Kasumi-1 (cell line): ENCODE measurements at places on chromosomes 13 and 19.

DNA sequence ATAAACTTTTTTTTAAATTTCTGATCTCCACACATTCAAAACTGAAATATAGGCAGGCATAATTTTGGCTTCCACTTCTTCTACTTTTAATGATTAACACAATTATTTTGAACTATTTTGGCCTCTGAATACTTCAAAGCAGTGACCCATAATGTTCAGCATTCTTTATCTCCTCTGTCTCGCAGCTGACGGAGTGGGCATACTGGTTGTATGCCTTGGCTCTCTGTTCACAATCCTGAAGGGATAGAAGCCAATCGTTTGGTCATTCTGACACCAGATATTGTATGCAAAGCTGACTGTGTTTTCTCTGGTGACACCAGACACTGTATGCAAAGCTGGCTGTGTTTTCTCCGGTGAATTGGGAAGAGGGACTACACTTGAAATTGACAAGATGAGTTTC is 833.0 kb downstream of the EFNB2 start:
- no peak for DNase-seq

GRCh38 chr13:23059173-23059572 is 121.6 kb upstream of the SGCG start:
- DNase-seq = peak; percentile 0

GRCh38 chr13:73697166-73697565 is 437.0 kb downstream of the KLF12 start:
- no peak for DNase-seq

- DNase-seq = no peak
These were observed 120.1 kb downstream of the DNAJC3 start for GRCh38 chr13:95797016-95797415.

GRCh38 chr19:50174100-50174793 is 11.2 kb upstream of the IZUMO2 start:
- DNase-seq = no peak

DNA sequence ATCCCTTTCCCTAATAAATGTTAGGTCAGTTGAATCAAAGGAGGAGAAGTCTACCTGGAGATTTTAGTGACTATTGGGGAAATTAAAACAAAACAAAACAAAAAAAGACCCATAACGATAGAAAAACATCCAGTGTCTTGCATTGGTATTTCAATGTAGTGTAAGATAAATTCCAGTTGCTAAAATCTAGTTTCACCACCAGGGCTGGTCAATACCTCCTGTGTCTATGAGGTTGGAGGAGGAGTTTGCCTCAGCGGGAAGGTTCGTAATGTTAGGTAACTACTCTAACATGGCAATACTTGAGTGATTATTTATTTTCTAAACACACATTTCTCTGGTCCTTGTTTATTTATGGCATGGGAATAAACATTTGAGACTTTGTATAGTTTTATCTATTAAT is 483.2 kb downstream of the FGF9 start:
- no peak for DNase-seq

DNA sequence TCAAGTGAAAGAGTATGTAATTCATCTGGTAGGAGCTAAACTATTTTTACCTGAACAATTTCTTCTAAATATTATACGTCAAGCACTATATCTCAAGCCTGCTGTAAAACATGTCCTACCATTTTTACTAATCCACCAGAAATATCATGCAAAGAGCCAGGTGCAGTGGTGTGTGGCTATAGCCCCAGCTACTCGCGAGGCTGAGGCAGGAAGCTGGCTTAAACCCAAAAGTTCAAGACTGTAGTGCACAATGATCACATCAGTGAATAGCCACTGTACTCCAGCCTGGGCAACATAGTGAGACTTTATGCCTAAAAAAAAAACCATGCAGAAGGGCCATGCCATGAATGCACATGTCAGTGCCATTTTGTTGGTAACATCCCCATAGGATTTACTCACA is 20.7 kb upstream of the CLN5 start:
- no peak for DNase-seq

- DNase-seq = peak; percentile 32
These were observed 152.4 kb downstream of the DCLK1 start for GRCh38 chr13:35978607-35979316.

DNA sequence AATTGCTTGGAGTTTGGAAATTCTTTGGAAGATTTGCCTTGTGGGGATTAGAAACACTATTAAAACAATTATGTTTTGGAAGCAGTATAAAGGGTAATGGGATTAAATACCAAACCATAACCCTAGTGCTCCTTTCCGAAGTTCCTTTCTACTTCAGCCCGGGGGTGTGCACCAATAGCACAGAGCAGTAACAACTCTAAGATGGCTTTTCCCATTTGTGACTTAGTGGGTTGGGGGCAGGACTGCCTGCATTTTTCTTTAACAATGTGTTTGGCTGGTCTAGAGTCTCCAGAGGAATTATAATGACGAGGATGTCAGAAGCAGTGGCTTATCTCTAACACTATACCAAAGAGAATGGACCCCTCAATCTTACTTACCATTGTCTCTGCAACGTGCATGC is 11.9 kb upstream of the IL17D start:
- DNase-seq = no peak

DNA sequence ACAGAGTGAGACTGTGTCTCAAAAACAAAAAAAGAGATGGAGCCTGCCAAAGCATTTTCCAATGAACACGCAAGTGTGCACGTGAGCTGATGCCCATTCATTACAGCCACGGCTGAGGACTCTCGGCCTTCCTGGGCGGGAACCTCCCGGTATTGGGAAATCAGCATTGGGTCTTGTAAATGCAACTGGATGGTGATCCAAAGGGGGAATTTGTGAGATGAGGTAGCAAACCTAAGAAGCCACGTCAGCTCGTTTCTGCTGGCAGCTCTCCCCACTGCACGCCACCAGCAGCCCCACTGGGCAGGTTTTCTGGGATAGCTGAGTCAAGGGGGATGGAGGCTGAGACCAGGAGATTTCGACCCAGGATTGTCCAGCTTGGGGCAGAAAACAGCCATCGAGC is 11.5 kb downstream of the C13orf46 start:
- DNase-seq = no peak

- no peak for DNase-seq
These were observed 447 bp downstream of the NFKBIB start for GRCh38 chr19:38900202-38900629.

GRCh38 chr13:101303521-101303920 is 112.8 kb downstream of the NALCN start:
- DNase-seq = no peak

DNA sequence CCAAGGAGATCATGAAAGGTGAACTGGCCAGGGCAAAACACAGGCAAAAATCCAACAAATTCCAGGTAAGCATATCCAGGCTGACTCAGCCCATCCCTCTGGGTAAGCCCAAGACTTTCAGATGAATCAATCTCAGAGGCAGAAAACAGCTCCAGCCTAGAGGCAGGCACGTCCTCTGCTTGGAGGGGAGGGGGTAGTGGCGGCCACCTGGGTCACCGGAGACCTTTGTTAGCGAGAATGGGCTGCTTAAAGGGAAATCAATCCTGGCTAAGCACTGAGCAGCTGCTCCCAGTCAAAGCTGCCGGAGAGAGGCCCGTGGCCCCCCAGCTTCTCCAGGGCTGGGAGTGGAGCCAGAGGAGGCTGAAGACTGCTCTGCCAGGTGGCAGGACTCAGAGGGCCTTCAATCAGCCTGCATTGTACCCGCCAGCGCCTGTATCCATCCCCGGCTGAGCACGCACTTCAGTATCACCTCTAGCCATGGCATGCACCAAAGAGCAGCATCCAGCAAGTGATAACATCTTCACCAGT is 48.2 kb downstream of the PIN1 start:
- DNase-seq = no peak
